Thyroid gland (tissue), 4 donors: ENCODE measurements at places on chromosomes 1 and 21. TPM values are rescaled to one million over a fixed set of nuclear protein-coding genes. Genes with fewer than 3 reads are reported as not detected.
A peak's percentile ranks its signal among the peaks of the same experiment; 100 is the strongest.

UQCRHL gene
- 0.81 TPM for total RNA-seq

NR5A2 gene
- total RNA-seq = 1.5 TPM

S100A1 gene
- 310 TPM for total RNA-seq

DNA sequence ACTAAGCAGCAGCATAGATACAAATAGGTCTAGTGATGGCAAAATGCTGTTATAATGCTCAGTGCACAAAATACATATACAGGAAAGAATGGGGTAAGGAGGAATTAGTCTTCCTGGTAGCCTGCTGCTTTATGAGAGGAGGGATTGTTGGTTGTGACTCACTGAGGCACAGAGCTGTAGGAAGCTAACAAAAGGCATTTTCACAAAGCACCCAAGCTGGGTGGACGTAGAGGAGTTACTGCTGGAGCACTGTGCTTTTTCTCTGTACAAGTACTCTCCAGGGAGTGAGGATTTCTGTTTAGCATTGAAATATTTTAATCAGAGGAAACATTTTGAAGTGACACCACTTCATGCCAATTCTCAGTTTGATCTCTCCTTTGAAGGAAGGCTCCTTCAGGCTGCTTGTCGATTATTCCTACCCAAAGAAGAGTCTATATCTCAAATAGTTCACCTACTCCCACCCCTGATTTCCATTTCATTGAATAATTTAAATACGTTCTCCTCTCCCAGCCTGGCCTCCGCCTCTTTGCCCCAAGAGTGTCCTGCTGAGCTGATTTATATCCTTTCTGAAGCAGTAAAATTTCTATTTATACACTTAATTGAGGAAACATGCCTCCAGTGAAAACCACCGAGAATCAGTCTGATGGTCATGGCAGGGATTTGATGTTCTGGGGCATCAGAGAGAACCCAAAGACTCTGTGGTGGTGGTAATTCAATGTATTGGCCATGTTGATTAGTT, 271.9 kb downstream of the HHAT start:
- no peak for DNase-seq

GPR52 gene
- total RNA-seq = 9.2 TPM

OR2T33 gene
- not detected for total RNA-seq

DNA sequence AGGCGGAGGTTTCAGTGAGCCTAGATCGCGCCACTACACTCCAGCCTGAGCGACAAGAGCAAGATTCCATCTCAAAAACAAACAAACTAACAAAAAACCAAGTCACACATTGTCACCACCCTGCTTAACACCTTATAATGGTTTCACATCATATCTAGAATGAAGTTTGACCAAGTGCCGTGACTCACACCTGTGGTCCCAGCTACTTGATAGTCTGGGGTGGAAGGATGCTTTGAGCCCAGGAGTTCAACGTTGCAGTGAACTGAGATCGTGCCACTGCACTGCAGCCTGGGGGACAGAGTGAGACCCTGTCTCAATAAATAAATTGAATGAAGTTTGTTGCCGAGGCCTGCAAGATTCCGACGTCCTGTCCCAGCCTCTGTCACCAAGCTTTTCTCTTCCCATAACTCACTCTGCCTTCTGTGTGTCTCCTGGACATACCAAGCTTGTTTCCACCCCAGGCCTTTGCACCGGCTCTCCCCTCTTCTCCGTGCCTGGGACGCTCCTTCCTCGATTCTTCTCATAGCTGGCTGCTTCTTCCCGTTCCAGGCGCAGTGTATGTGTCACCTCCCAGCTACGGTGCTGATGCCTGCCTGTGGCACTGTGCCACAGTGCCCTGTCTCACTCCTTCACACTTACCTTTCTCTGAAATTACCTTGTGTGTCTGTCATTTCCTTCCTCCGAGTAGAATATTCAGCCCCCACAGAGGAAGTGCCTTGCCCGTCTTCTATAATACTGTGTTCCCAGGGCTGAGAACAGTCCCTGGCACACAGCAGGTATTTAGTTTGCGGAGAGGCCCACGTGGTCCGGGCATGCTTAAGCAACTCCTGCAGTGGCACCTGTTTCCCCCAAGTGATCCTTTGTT, 3.8 kb upstream of the SELENON start:
- peak; percentile 91 for DNase-seq
